ENCODE measurements at places on chromosomes 2 and 18.

- peak; percentile 75 for DNase-seq
Observed at GRCh38 chr18:34647251-34647650, 62.8 kb upstream of the DTNA start.

DNA sequence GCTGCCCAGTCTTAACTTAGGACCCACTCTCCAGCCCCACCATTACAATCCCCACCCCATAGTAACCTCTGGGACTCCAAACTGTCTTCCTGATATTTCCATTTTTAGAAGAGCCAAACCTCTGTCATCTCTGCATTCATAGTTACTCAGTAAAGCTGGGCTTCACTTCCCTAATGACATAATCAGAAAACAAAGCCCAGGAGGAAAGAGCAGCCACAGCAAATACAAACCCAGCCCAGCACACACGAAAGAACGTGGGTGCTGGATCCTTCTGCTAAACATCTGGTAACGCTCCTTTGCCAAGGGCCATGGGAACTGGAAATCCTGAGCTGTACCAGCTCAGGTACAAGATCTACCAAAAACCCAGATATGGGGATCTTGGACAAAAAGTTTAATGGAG lies 36.8 kb upstream of the RIOK3 start:
- DNase-seq: no peak

DNA sequence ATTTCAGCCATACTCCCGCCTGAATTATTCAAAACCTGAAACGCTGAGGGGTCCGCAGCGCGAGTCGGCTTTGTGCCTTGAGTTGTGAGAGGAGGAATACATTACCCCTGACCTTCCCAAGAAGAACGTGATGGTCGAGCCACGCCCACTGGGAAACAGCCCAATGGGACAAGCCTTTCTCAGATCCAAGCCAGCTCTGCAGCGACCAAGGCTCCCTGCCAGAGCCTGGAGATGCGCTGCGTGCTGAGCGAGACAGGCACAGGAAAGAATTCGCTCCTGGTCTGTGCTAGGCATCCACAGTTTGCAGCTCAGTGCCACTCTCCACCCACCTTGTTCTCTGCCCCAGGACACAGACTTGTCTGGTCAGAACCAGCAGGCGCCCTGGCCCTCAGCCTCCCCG lies 74.1 kb upstream of the GLI2 start:
- no peak for DNase-seq

- no peak for DNase-seq
Observed at GRCh38 chr18:48548921-48549320, 10.1 kb downstream of the CTIF start.

DNA sequence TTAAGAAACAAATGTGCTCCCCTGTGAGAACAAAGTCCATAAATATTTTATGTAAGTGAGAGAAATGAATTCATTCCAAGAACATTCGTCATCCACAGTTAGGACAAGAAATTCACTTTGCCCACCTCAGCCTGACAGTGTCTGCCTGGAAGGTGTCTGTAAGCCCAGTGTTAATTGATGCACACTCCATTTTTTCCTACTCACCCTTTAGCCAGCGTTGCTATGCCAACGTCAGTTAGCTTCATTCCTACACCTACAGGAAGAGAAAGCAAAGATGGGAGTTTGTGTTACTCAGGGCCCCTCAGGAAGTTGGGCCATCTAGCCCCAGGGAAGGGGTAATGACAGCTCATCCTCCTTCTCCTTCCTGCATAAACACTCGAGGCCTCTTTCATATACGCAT lies 131.0 kb downstream of the ALPK2 start:
- DNase-seq: no peak

Measured in HEK293T (cell line).